ENCODE measurements at places on chromosomes 16 and 17.

- no peak for DNase-seq
Measured at GRCh38 chr17:56326001-56326359, 172.7 kb downstream of the ANKFN1 start.

DNA sequence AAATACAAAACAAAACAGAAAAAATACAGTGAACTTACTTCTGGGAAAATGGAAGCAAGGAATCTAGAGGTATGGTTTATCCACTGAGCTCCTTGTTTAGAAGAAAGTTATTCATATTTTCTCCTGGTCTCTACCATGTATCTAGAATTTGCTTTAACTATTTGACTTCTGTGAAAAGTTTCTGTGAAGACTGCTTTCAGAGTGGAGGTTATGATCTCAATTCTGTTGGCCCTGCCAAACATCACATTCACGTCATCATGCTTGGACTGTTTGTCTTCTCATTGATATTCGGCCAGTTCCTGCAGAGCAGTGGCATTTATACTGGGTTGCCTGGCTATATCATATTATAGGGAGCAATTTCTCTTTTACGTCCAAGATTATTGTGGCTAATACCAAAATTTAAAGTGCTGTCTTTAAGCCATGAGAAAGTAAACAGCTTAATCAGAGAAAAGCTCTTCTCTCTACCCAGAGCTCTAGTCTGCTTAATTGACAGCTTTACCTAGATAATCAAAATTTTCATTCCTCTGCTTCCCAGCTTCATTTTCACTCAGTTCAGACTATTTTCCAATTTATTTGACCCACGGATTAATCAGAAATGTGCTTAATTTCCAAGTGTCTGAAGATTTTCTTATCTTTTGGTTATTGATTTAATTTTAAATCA lies at the start of gene ABCA8:
Gene ABCA8 (minus strand): TSS at position 212 of the 661 bp plus-strand sequence. CDS start 13,358 bp downstream, outside the sequence.
- no peak for DNase-seq

DNA sequence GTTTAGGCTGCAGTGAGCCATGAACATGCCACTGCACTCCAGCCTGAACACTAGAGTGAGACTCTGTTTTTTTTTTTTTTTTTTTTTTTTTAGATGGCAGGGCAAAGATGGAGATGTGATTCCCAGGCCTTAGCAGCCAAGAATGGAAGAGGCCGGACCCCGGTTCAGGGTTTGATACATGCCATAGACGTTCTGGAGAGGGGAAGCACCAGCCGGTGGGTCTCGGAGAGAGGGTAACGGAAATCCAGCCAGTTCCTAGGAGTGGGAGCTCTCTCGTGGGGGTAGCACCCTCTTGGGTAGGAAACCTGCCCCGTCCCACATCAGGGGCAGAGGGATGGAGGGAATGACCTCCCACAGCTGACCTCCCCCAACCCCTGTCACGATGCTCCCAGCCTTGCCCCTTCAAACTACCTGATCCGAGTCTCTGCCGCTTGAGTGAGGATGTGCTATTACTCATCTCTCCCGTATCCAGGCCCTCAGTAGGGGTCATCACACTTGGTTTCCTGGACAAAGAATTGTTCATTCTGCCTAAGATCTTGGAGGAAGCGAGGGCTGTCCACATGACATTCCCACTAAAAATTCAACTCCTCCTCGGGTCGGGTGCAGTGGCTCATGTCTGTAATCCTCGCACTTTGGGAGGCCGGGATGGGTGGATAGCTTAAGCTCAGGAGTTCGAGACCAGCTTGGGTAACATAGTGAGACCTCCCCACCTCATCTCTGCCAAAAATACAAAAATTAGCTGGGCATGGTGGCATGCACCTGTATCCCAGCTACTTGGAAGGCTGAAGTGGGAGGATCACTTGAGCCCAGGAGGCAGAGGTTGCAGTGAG lies 47.3 kb downstream of the MIS12 start:
- no peak for DNase-seq

GRCh38 chr17:19744922-19745757 lies 3.0 kb downstream of the ALDH3A1 start:
- DNase-seq: peak; percentile 96

DNA sequence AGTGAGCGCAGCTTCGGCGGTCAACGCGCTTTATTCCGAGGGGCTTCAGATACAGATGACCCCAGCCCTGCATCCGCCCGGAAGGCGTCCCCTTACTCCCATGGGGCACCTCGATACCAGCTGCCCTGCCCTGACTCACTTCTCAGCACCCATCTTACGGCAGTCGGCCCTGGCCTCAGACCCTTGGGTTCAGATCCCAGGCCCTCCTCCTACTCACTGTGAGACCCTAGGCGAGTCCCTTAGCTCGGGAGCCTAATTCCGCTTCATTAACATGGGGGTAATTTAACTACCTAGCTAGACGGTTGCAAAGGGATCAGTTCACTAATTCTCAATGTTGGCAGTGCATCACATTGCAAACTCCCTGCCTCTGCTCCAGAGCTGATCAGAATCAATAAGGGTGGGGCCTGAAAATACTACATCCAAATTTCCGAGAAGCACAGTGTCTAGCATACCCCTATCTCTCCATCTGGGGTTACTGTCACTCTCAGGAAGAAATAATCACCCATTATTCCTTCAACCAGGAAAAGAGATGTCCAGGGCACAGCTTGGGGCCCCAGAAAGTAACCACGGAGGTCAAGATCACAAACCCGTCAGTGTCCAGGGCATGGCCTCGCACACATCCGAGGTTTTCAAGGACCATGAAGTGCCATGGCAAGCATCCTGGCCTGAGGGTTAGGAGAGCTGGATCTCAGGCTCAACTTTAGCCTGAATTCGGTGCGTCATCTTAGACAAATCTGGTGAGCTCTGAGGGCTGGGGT lies 415 bp upstream of the FLOT2 start:
- no peak for DNase-seq

GRCh38 chr17:2388020-2388682 lies 12.7 kb downstream of the MNT start:
- DNase-seq: no peak

DNA sequence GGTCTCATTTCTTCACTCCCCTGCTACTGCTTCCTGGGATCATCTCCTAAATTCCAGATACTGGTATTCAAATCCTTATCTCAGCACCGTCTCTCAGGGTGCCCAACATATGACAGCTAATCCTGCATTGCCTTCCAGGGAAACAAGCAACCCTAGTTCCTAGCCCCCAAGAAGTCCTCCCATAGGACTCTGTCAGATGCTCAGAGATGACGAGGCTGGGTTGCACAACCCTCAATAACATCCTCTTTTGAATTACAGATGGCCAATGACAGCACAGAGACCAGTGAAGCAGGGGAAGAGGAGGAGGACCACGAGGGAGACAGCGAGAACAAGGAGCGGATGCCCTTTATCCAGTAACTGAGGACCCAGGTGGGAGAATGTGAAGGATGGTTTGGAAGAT lies 45.0 kb upstream of the CLEC3A start:
- no peak for DNase-seq

GRCh38 chr17:41975099-41976083 lies 8.8 kb downstream of the CNP start:
- DNase-seq: no peak

GRCh38 chr16:17831330-17831729 lies 360.6 kb upstream of the XYLT1 start:
- no peak for DNase-seq

DNA sequence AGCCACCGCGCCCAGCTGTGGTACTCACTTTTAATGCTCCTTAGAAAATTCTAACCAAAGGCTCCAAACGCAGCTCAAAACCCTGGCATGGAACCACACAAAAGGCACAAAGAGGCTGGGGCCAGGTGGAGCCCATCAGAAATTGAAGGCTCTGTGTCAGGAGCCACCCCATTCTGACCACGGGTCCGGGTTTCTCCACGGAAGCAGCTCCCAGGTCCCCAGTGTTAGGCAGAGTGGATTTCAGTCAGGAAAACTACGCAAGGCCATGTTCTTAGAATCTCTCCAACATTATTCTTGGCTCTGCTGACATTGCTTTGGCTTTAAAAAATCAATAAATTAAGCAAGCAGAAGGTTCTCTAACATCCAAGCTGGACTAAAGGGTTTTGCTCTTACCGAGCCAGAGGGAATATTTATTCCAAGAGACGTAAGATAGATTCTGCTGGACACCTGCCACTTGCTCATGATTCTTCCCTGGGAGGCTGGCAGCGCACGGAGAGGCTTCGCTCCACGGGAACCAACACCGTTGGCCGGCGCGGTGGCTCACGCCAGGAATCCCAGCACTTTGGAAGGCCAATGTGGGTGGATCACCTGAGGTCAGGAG lies 93.5 kb downstream of the NXN start:
- DNase-seq: peak; percentile 52

DNA sequence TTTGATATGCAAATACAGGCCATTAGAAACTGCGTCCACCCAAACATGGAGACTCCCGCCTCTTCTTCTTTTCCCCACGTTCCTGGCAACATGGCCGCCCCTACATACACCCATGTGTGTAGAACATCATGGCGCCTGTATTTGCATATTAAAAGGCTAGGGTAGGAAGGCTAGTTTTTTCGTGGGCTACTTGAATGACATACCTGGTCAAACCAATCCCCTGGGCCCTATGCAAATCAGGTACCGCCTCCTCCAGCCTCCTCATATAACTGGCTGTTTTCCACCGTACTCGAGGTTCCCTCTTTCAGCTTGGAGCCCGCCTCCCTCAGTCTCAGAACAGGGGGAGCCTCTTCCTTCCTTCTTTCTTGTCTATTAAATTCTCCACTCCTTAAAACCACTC lies 840 bp upstream of the CD300LB start:
- DNase-seq: peak; percentile 43

DNA sequence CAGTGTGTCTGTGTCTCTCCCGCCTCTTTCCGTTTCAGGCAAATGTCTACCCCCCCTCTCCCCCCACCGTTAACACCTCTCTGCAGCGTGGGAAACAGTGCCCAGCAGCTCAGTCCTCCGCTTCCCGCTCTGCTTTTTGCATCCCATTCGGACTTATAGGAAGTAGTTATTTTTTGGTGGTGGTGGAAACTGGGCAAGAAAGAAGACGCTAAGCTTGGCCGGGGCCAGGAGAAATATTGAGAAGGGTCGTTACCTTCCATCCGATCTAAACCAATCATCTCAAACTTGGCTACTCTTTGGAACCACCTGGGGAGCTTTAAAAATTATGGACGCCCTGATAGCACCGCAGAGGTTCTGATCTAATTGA lies 499 bp upstream of the HLF start:
- no peak for DNase-seq

DNA sequence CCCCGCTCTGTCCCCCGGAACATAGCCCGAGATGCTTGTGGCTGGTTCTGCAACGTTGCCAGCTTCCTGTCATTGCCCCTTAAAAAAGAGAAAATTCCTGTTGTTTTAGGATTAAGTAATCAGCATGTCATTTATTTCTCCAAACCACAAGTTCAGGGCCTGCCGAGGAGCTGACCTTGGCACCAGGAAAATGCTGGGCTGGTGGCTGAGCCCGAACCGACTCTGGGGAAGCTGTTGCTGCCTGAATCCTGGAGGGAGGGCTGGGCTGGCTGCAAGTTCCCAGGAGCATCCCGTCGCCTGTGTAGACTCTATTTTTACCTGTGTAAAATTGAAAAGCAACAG lies 130.9 kb upstream of the FOXF1 start:
- no peak for DNase-seq

- DNase-seq: no peak
Measured at GRCh38 chr17:6599364-6599763, 41.1 kb downstream of the KIAA0753 start.

DNA sequence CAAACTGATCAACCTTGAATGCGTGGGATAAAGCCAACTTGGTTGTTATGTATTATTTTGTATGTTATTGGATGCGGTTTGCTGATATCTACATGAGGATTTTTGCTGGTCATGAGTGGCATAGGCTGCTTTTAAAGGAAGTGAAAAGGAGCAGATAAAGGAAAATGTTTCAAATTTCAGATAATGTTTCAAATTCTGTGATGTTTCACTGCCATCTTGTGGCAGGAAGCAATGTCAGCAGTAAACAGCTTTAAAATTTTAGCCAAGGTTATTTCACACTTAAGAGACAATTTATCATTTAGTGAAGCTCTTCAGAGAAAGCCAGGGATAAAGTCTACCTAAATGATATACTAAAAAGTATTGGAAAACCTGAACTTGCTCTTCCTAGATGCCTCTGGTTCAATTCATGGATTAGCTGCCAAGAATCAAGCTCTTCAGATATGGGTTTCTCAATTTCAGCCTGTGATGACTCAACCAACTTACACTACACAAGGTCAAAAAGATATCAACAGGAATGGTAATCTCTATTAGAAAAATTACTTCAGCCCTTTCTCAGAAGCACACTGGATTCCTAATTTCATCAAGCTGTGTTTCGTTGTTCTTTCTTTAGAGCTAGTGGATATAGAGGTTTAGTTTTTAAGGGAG lies 136.0 kb upstream of the C17orf78 start:
- no peak for DNase-seq

- DNase-seq: peak; percentile 40
Measured at GRCh38 chr16:30521873-30522641, 4.3 kb downstream of the ZNF768 start.

DNA sequence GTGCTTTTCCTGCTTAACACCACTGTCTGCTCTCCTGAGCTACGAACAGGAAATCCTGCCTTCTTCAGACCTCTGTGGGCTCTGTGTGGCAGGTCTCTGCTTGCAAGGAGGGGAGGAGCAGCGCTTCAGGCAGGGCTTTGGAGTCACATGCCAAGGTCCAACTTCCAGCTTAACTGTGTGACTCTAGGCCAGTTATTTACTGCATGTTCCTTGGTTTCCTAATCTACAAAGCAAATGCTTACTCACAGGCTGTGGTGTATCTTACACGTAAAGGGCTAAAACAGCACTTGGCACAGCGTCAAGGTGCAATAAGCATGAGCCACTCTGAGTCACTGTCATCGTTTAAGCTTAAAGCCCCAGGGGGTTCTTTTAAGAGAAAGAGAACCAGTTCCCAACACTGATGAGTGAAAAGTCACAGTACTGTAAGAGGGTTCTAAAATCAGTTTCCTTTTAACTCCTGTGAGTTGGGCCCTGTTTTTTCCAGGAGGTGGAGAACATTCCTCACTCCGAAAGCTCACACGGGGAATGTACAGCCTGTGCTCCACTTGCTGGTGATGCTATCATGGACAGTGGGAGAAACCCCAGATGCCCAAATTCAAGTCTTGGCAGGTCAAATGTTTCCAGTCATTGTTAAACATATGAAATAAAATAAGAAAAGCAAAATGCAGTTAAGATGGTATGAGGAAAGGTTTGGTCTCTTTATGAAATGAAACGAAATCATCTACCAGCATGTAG lies 54.1 kb upstream of the BCAR1 start:
- DNase-seq: peak; percentile 90

GRCh38 chr16:17437127-17437720 lies 33.5 kb downstream of the XYLT1 start:
- no peak for DNase-seq

DNA sequence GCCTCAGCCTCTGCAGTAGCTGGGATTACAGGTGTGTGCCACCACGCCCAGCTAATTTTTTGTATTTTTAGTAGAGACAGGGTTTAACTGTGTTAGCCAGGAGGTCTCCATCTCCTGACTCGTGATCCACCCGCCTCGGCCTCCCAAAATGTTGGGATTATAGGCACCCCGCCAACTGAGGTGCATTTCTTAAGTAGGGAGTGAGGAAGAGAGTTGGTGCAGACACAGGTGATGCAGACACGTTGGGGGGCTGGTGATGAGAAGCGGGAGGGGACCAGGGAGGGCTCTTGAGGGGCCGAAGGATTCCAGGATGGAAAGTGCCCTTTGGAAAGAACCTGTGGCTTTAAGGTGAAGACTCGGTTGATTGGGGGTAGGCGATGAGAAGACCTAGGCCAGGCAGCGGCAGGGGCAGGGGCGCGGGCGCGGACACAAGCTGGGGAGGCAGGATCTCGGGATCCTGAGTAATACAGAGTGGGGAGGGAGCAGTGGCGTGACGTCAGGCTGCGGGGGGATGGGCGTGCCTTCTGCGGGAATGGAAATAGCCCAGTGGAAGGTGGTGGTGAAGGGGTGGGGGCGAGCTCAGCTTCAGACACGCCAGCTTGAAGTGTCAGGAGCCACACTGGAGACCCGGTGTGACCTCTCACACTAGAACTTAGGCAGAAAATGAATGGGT lies 2.5 kb upstream of the ATP6V0C start:
- peak; percentile 71 for DNase-seq
